Non-pigmented ciliary epithelial cell (primary cell): ENCODE measurements at places on chromosomes 13 and 19.

GRCh38 chr13:46168341-46168740 is 13.6 kb downstream of the LCP1 start:
- no peak for DNase-seq

DNA sequence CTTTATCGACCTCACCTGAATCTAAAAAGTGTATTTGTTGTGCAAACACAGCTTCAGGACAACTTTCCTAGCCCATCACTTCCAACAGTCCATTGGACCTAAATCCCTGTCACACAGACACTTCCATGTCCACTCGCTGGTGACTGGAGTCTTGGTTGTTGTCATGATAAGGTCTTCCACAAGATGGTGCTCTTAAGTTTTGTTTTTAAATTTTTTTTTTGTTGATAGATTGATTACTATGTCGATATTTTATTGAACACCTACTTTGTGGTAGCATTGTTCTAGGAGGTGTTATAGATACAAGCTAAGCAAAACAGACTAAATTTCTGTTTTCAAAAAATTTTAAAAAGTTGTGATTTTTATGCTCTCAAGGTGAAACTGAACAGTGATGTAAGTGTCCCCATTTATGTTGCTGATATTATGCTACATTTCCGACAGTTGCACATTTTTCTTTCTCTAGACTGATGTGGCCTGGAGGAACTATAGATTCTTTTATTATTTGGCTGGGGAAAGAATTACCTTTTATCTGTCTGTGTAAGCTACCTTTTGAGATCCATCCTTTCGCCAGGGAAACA is 8.1 kb upstream of the ERICH6B start:
- no peak for DNase-seq

- DNase-seq = no peak
Observed at GRCh38 chr13:73522937-73523336, 464.1 kb downstream of the KLF5 start.

- no peak for DNase-seq
Observed at GRCh38 chr19:12667731-12668302, 1.2 kb downstream of the WDR83 start.

DNA sequence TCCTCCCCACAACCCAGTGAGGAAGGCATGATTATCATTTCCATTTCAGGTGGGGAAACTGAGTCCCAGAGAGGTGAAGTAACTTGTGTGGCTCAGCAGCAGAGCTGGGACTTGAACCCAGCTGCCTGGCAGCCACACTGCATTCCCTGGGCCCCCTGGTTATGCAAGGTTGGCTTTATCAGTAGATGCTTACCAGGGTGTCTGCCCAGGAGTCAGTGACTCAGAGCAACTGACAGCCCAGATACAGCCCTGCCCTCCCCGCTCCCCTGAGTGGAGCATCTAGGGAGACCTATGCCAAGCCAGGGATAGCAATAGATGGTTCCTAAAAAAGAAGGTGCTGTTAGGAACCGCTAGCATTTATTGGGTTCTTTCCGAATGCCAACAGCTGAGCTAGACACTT is 5.9 kb downstream of the IGLON5 start:
- no peak for DNase-seq

- DNase-seq = no peak
Observed at GRCh38 chr19:18675779-18676178, 7.7 kb upstream of the CRTC1 start.

GRCh38 chr19:3245050-3245449 is 20.6 kb downstream of the CELF5 start:
- DNase-seq = no peak

DNA sequence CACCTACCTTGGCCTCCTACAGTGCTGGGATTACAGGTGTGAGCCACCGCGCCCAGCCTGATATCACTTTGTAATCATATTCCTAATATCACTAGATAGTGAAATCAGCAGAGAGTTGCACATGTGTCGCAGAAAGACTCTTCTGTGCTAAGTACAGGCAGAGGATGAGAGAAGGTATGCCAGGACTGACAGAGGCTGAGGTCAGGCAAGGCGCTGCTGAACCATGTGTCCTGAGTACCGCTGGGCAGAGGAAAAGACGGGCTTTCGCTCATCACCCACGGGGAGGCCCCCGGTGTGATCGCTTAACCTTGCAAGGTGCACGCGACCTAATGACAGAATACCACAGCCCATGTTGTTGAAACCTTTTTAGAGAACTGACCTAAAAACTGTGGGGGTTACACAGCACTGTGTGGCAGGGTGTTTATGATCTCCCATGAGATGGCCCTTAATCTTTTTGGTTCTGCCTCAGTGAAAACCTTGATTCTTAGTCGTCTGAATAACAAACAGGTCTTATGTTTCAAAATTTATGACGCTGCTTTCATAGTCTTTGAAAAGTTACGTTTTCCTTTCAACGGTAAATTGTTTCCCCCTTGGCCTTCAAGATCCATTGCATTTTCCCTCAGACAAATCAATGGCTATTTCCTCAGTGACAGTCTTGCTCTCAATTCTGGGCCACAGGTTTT is 12.2 kb downstream of the GJA3 start:
- DNase-seq = no peak

DNA sequence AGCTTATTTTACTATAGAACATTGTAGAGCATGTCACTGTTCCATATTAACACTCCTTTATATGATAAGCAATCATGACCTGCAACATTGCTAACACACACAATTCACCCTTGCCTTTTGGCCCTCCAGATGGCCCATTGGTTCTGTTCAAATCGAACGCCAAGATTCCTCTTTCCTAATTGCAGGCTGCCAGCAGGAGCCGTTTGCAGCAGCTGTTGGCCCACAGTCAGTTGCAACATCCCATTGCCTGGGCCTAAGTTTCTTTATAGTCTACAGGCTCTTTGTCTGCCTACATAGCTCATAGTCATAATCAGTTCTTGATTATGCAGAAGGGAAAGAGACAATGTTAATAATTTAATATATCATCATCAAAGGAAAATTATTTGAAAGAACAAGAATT is 37.6 kb downstream of the KCTD12 start:
- DNase-seq = no peak

- DNase-seq = no peak
Observed at GRCh38 chr13:38954844-38955243, 35.8 kb downstream of the STOML3 start.

DNA sequence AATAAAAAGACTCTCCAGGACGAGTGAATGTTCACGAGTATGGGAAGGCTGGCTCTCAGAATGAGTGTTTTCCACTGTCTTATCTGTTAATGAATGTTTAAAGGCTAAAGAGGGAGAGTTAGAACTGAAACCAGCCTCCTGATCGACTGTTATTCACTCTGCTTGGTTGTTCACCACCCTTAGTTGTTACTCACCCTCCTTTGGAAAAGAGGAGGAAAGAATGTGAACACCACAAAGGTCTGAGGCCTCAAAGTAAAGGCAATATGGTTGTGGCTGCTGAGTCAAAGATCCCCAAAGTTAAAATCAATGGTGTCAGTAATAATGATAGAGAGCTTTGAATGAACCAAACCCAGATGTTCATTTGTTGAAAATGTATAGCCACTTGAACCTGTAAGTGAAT is 1793.2 kb upstream of the PCDH20 start:
- no peak for DNase-seq

GRCh38 chr19:8209462-8210378 is 550 bp downstream of the CERS4 start:
- DNase-seq = no peak

DNA sequence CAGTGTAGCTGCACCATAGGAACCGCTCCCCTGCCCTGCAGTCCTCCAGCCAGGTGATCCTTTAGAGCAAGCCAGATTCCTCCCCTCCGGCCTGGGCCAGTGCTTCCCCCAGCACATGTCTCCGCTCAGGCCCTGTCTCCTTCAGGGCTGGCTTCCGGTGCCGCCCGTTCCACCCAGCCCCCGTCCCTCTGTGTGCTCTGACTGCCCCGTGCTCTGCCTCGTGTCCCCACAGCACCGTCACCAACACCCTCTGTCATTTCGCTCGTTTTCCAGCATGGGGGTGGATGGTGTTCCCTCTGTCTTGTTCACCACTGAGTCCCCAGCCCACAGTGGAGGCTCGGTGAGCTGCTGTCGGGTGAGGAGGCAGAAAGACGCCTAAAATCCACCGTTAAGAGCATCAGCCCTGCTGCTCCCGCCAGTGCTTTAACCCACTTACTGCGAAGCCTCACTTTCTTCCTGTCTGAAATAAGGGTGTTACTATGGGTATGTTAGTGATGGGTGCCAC is 54.5 kb downstream of the TSSK6 start:
- DNase-seq = no peak

GRCh38 chr13:77001963-77002587 is 10.2 kb downstream of the CLN5 start:
- no peak for DNase-seq

GRCh38 chr13:28058866-28059613 is 41.3 kb downstream of the FLT3 start:
- no peak for DNase-seq

DNA sequence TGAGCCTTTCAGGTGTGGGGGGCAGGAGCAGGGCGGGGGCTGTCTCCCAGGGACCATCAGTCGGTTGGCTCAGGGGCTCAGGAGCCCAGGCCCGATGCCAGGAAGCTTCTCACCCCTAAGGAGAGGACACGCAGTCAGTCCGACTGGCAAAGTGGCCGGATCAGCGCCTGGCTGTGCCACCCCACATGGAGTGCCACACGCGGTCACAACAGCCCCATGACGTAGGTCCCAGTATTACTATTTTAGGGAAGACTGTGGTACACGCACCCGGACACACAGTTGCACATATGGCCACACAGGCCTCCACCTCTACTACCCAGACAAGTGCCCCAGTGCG is 29.3 kb upstream of the GRTP1 start:
- DNase-seq = no peak

DNA sequence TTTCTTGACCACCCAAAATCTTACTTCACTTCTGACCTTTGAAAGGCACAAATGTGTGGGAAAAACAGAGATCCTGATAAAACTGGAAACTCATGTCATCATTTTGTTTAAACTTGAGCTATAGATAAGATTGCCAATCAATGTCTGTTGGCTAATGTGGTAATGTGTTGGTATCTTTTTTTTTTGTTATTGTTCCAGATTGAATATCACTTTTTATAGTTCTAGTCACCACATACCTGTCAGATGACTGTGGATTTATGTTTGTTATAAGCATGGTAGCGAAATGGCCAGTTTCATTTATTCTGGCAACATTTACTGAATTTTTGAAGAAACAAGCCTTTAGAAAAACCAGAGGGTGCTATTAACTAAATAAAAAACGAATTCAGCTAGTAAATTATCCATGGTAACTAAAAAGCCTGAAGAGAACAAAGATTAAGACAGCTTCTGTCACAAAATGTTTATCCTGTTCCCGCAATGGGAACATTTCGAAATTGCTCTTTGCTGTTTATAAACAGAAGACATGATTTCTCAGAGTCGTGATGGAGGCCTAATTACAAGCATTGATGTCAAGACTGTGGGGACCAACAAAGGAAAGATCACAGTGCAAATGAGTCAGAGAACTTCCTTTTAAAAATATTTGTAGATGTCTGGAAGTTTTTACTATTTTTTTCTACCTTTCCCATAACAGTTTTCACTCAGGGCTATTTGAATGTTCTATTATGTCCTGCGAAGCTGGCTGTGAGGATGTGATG is 82.9 kb upstream of the POSTN start:
- peak; percentile 80 for DNase-seq

GRCh38 chr13:74114202-74114601 is 20.0 kb downstream of the KLF12 start:
- DNase-seq = no peak

DNA sequence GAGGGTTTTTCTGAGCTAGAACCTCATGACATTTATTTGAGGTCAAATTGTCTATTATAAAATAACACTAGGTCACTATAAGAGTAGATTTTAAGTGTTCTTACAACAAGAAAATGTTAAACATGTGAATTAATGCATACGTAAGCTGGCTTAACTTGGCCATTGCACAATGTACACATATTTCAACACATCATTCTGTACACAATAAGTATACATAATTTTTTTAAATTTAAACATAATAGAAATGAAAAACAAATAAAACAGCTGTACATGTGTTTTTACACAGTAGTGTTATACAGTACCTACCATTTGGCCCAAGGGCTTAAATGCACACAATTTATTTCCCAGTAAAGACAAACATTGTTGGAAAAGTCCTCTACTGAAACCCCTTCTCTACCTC is 269.9 kb downstream of the DACH1 start:
- no peak for DNase-seq

DNA sequence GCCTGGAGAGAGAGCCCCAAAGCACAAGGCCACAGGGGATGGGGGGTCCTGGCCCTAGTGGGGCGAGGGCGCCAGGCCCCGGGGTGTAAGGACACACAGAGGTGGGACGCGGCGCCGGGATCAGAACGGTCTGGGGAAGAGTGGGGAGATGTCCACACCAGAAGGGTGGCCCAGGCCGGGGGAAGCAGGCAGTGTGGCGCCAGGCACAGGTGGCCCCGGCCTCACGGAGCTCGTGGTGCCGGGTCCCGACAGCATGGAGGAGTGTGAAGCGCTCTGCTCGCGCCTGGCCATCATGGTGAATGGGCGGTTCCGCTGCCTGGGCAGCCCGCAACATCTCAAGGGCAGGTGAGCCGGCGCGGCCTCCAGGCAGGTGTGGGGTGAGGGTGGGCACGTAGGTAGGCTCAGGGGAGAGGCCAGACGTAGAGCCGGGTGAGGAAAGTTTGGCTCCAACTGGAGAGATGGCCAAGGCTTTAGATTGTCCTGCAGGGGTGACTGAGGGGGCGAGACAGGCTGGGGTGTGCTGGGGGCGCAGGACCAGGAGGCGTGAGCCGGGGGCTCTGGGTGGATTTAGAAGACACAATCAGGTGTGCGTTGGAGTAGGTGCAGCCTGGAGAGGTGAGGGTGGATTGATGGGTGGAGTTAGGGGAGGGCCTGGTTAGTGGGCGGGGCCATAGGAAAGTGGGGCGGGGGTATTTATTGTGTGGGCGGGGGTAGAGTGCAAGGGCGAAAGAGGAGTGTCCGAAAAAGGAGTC is 2.9 kb upstream of the ARHGAP45 start:
- no peak for DNase-seq

DNA sequence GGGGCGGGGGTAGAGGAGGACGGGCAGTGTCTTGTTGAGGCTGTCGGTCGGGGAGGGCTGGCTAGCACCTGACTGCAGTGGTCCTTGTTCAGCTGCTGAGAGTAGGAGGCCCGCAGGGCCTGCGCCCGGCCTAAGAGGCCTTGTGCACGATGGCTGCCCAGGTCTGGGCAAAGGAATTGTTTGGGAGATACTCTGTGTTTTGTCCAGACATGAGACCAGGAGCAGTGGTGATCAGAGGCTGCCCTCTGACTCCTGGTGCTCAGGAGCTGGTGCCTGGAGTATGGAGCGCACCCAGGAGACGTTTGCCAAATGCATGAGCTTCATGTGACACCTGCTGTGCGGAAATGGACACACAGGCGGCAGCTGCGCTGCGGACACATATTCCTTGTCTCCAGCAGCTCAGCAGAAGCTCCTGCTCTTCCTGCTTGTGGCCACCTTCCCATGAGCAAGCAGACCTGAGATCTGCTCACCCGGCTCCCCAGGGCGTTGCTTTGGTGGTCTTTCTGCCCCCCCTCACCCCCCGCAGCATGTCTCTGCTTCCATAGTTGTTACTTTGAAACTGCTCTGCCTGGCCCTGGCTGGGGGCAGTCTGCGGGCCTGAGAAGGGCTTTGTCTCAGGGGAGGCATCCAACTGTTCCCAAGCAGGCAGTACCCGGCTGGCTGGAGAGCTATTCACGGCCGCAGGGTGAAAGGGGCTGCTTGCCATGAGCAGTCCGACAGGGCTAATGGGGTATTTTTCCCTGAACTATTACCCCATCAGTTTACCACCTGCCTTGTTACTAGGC is 163.9 kb downstream of the TEX29 start:
- no peak for DNase-seq
